ENCODE measurements at places on chromosomes 5 and 9.

DNA sequence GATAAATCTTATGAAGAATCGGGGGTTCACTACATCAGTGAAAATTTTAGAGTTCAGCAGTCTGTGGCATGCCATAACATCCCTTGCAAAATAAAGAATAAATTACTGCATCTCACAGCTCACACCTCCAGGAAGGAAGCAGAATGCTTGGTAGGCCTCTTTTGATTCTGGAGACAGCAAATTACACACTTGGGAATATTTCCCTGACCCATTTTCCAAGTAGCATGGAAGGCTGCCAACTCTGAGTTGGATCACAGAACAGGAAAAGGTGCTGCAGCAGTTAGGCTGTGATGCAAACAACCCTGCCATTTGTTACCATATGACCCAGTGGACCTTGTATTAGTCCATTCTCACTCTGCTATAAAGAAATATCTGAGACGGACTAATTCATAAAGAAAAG lies 293.5 kb downstream of the ASTN2 start:
- no peak for DNase-seq

GRCh38 chr9:120758544-120758943 lies 34.7 kb downstream of the FBXW2 start:
- DNase-seq: no peak

DNA sequence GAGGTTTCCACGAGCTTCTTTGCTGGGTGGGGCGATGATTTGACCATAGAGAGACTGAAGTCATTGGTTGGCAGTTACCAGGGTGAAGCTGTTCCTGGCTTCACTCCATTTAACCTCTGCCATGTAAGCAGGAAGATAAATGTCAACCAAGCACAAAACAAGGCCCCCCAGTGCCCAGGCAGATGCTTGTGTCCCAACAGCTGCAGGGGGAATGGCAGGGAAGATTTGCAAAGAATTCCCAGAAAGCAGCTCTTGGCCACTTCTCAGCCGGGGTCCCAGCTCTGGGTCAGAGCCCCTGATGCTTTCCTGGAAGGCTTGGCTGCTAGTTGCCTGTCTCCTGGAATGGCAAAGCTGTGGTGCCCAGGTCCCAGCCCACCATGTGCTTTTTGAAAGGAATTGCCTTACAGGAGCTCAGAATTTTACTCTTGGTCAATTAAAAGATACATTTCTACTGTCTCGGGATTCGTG lies 383.4 kb downstream of the ENC1 start:
- DNase-seq: no peak

DNA sequence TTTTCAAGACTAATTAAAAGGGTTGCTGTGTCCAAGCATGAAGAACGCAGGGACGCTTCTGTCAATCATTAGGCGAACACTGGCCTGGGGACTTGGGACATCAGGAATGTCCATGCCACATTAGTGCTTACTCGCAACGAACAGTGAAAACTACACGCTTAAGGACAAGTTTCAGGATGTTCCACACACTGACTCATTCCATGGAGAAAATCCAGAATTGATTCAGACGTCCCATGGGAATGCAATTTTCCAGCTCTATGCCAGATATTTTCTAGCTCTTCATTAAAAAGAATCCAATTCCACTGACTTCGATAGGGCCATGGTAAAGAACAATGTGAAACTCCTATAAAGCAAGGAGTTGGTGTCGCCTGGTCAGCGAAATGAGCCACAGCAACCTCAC lies 98.2 kb downstream of the CAMSAP1 start:
- no peak for DNase-seq

- no peak for DNase-seq
Observed at GRCh38 chr9:128361296-128361985, 9.7 kb upstream of the URM1 start.

DNA sequence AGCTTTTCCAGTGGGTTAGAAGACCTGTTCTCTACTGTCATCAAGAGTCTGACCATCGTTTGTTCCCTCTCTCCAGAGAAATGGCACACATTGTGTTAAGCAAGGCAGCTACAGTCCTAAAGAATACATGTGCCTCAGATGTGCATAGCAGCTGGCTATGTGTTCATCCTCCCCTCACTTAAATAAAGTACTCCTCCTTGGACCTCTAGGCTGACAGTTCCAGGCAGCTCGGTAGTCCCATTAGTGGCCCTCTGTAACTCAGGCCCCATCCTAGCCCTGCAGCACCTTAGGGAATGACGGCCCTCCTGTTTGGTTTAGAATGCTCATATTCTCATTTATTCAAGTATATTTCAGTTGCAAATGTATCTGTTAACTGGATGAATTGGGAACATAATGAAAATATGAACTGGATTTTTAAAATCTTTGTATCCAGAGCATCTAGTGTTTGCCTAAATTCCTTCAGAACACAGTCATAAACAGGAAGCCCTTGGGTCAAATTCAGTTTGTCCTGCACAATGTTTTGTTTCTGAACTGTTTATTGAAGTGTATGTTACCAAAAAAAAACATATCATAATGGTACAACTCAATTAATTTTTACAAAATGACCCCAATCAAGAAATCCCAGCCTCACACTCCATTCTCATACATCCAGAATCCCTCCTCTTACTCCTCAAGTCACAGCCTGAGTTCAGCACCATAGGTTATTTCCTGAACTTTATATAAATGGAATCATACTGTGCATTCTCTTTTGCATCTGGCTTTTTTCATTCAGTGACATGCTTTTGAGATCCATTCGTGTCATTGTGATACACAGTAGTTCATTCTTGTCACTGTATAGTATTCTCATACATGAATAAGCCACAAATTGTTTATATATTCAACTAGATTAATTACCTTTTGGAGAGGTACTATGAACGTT lies 1.6 kb upstream of the ASPN start:
- DNase-seq: no peak

DNA sequence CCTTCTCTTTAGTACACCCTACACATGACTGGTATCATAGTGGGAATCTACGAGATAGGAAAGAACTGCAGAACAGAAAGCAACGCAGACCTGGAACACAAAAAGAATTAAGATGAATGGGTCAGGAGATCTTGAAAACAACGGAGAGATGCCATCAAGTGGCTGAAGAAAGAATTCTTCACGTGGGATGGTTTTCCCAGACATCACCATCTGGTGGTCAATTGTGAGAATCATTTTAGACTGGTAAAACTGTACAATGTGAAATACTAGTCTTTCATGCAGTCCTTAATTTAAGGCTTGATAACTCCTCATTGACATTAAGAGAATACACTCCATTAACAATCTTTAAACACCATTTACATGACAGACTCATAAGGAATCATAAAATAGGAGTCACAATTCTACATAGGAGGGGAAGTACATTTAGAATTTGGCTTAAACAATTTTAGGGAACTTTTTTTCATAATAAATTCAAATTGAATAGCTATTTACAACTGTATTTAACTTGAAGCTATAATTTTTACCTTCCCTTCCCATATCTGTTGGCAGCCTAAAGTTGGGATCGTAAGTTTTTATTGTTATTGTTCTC lies 128.4 kb upstream of the TRPM3 start:
- DNase-seq: no peak

DNA sequence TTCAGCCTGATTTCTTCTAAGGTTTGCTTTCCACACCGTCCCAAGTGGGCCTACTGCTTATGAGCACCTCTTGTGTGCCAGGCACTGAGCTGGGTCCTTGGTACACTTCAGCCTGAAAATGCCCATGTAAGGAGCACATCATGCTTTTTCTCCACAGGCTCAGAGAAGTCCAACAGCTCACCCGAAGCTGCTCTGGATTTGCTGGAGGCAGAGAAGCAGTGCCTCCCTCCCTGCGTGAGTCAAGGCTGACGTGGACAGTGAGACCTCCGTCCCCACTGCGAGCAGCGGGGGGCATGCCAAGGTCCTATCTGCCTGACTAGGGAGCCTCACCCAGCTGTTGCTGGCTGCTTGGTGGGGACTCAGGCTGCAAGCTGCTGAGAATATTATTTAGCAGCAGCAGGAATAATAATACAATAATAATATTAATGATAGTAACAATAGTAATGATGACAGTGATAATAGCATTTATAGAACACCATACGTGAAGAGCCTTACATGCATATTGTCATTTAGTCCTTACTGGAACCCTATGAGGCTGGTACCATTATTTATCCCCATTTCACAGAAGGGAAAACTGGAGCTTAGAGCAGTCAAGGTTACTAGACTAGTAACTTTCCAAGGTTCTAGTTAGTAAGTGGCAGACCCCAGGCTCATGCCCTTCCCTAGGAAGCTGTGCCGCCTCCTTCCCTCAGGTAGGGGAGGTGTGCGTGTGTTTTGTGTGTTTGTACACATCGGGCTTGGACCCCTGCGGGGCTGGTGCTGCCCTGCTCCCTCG lies 194.8 kb downstream of the HSPA4 start:
- DNase-seq: no peak

GRCh38 chr9:138047469-138048040 lies 170.0 kb downstream of the CACNA1B start:
- no peak for DNase-seq

GRCh38 chr9:16571127-16571802 lies 299.2 kb downstream of the BNC2 start:
- no peak for DNase-seq

- DNase-seq: no peak
Observed at GRCh38 chr9:37324261-37324683, 98.2 kb upstream of the GRHPR start.

DNA sequence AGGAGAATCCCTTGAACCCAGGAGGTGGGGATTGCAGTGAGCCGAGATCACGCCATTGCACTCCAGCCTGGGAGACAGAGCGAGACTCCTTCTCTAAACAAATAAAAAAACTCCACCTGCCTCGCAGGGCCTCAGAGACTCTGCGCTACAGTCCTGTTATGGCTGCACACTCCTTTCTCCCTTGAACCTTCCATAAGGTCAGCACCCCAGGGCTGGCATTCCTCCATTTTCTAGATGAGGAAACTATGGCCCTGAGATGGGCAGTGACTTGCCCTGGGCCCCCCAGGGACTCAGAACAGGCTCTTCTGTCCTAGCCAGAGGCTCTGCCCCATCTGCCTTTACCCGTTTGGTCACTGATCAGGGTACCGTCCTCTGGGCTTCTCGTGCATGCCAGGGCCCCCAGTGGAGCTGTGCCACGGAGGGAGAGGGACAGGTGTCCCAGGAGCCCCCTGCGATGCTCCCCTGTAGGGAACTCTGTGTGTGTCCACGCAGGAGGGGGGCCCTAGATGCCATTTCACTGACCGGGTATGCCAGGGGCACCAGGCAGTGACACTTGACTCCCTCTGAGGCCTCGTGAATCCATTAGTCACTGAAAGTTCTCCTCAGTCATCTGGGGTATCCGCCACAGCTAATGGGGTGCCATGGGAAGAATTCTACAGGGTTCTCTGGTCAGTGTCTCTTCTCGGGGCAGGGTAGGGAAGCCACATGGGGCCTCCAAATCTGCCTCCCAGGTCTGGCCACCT lies 16.2 kb downstream of the RALGDS start:
- no peak for DNase-seq

- DNase-seq: no peak
Observed at GRCh38 chr9:85290019-85290418, 451.7 kb downstream of the AGTPBP1 start.

DNA sequence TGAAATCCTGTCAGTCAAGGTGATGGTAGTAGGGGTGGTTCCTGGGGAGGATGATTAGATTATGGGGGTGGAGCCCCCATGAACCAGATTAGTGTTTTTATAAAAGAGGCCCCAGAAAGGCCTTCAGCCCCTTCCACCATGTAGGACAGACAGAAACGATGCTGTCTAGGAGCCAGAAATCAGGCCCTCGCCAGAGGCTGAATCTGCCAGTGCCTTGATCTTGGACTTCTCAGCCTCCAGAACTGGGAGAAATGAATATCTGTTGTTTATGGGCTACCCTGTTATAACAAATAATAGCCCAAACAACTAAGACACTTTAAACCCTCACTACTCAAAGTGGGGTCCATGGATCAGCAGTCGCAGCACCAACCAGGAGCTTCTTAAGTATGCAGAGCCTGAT lies 20.2 kb upstream of the FOXB2 start:
- DNase-seq: no peak

GRCh38 chr9:68997666-68998065 lies 16.2 kb downstream of the PRKACG start:
- no peak for DNase-seq
